ENCODE measurements at places on chromosomes 7 and 10.

DNA sequence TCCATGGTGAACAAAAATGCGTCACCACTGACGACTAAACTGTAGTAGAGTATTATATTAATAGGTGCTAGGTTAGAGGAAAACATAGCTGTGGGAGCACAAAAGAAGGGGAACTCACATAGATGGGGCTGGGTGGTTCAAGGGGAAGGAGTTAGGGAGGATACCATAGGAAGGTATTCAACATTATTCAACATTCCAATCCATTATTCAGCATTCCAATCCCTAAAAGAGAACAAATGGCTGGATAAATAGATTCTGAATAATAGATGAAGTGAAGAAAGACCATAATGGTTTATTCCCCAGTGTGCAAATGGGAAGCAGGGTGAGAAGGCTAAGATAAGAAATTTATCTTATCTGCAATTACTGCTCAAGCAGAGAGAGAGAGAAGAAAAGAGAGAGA, 61.4 kb downstream of the AASS start:
- DNase-seq = no peak

- no peak for DNase-seq
Measured at GRCh38 chr10:114905450-114905849, 32.5 kb upstream of the TRUB1 start.

DNA sequence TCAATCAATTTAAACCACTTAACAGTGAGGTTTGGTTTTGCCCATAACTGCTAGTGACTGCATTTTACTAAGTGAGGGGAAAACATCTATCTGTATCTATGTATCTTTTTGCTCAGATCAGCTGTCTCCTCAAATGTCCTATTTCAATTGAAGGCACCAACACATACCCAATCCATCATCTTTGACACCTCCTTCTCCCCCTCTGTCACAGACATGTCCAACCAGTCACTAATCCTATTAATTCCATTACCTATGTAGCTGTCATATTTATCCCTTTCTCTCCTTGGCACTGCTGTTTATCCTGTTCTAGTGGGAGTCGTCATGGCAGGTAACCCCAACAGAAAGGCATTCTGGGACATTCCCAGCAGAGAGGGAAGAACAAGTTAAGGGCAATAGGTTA, 975.2 kb upstream of the AUTS2 start:
- no peak for DNase-seq

GRCh38 chr10:77296534-77297392, 340.8 kb downstream of the KCNMA1 start:
- no peak for DNase-seq
